ENCODE measurements at places on chromosomes 7 and 10.

DNA sequence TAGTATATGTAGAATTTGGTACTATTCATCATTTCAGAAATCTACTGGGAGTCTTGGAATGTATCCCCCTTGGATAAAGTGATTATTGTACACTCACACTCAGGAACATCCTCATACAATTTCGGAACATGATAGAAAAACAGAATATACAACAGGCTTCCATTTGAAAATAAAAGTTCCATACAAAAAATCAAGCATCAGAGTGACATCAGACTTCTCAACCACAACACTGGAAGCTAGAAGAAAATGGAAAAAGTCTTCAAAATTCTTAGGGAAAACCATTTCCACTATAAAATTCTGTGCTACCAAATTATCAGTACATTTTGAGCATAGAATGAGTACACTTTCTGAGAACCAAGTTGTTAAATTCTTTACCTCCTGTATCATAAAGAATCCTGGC, 8.8 kb downstream of the LYZL1 start:
- peak; percentile 43 for DNase-seq

DNA sequence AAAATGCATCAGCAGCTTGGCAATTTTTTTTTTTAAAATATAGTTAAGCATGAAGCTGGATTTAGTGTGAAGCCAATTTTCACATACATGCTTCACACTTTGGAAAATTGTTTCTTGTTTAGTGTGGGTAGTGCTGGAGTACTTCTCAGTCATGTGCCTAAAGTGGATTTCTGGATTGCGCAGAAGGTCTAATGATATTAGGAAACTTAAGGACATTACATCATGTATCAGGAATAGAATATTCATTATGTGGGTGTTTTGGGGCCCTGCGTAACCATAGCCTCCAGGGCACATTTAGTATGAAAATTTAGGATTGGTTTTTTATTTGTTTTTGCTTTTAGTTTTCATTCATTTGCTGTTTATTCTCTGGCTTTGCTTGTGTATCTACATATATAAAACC, 28.8 kb upstream of the BNIP3 start:
- no peak for DNase-seq

DNA sequence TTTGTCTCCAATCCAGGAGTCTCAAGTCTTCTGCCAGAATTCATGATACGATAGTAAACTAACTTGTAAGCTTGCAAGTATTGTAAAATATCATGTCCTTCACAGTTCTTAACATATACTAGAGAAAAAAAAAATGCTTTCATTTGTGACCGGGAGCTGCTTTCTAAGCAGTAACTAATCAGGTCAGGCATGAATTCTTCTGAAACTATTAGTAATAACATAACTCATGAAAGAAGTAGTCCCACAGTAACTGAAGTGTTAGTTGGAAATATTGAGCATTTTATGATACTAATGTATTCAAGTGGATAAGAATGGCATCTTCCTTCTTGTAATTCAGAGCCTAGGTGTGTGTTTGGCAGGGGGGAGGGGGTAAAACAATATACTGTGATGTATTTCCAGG, 665.6 kb downstream of the DNAJB9 start:
- no peak for DNase-seq

GRCh38 chr10:131635564-131636015, 265.2 kb upstream of the PPP2R2D start:
- DNase-seq = peak; percentile 31

DNA sequence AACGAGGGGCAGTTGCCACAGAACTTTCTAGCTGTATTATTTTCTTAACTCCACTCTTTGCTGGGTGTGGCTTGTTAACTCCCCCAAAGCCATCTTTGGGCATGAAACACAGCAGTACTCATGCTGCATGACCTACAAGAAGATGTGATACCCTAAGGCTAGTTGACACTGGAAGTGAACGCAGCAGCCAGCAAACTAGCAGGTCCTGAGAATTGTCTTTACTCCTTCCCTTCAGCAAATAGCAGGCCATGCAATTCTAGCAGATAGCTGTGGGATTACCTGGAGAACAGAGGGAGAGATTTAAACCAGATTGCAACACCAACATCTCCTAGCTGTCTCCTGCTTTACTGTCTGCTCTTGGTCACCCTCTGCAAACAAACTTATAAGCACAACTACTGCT, 688.0 kb upstream of the ZWINT start:
- no peak for DNase-seq

DNA sequence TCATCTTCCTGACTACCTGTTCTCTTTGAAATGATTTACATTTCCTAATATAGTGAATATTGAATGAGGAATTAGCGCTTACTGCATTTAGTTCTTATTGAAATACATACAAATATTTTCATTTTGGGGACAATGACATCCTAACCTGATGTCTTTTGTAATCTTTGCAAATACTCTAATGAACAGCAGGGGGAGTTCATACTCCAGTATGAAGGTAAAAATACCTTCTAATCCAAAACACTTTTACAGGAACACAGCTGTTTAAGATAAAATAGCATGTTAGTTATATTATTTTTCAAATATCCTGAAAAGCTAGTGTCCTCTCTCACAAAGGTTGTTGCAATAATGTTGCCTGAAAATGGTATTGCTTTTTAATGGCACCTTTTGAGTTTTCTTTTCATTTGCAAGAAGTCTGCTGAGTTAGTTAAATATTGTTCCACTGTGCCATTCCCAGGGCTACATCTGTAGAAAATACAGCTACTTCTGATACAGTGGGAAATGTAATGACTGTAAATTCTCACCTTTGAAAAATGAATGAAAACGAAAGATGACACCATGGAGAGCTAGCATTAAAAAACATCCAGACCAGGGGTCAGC, 400.0 kb downstream of the PHF14 start:
- peak; percentile 30 for DNase-seq
